ENCODE measurements at places on chromosomes 4 and X.

DNA sequence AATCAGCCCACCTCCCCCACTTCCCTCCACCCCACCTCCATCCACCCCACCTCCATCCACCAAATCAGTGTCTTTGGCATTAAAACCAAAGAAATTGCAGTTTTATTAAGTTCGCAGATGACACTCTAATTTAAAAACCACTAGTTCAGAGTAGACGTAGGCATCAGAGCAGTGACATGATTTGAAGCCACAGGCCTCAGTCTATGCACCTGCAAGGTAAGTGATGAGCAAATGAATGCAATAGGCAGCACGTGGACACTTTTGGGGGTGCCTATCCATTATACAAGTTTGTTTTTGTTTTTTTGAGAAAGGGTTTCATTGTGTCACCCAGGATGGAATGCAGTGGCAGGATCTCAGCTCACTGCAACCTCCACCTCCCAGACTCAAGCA lies 88.0 kb upstream of the TRIM2 start:
- no peak for DNase-seq

DNA sequence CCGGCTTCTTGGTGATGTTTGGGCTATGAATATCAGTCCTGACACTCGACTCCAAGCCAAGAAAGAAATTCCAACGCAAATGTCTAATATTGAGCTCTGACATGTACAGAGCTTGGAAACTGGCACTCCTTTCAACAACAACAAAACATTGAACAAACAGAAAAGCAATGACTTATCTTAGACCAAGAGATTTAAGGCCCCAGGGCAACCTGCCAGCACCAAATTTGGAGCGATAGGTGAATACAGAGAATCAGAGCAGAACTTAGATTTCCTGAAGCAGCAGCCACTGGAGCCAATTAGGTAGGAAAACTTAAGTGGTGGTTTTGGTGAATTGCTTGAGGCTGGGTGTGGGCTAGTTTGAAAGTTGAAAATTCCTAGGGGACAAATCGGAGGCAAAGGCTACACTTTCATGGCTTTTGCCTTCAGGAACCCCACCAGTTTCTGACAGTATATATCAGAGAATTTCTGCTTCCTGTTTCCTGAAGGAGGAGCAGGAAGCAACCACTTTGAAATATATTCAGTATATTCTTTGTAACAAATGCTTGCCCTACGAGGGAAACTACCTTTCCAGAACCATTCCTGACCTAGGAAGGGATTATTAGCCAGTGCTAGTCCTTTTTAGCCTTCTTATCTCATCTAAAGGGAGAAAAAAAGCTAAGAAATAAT lies 10.1 kb upstream of the FMR1 start:
- no peak for DNase-seq

DNA sequence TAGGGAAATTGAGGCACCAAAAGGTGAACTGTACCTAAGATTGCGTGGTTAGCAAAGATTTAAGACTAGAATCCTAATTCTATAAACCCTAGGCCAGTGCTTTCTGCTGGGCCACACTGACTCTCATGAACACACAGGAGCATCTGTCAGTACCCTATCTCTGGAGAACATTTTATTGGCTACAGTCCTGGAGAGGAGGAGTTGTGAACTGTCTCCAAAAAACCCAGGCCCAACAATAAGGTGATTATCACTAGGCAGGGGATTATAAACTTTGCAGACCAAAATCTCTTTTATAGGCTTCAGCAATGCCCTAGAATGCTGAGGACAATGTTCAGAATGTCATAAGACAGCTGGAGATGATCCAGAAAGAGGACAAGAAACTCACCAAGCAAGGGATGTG lies 24.1 kb downstream of the OPHN1 start:
- no peak for DNase-seq

- no peak for DNase-seq
Measured at GRCh38 chrX:40157228-40158035, 59.7 kb upstream of the BCOR start.

DNA sequence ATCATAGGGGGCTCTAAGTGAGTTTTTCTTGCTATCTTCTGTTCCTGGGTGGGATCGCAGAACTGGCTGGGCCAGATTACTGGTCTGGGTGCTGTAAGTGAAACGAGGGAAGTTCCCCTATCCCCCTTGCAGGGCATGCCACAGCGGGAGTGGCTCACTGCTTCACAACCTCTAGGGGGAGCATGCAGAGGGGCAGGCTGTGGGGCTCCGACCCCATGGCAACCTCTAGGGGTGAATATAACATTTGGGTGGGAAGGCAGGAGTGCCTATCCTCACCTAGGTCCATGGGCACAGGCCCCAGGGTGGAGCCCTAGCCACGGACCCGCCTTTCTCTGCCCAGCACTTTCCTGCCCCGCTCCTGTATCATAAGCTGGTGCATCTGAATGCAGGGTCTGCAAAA lies 1.7 kb upstream of the RRAGB start:
- no peak for DNase-seq

DNA sequence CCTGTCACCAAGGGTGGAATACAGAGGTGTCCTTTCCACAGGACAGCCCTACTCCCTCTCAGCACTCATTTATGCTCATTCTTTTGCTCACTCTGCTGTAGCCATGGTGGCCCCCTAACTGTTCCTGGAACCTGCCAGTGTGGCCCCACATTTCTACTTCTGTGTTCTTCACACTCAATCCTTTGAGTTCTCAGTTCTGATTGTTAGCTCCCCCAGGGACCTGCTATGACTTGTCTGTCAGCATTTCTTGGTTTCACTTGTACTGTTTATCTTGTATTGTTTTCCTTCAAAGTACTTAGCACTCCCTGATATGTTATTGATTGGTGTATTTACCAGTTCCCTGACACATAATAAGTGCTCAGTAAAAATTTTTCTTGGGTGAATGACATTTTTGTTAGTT lies 14.9 kb downstream of the VBP1 start:
- DNase-seq: no peak

- no peak for DNase-seq
Measured at GRCh38 chr4:147546349-147546748, 65.5 kb downstream of the EDNRA start.

DNA sequence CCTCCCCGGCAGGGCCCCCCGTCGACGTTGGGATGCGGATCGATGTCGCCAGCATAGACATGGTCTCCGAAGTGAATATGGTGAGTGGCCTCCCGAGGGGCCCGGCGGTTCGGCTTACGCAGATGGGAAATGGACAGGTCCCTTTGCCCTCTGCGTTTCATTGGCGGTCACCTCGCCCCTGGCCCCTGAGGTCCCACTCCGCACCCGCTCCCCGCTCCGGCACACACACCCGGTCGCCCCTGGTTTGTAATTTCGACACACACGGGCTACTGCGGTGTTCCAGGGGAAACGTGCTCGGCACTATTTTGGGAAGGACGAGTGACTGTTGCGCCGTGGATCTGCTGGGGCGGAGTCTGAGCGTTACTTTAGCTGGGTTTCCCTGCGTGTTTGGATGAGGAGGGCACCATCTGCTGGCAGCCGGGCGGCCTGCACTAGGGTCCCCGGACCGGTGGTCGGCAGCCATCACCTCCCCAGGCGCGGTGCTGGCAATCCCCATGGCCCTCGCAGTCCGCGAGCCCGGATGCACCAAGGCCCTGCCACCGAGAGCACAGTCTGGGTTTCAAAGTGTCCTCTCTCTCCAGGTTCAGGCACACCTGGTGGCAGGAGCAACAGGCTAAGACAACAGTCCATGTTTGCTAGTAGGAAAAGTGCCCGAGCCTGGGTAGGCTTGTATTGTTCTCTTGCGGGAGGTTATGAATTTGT lies 1.2 kb downstream of the GABRB1 start:
- DNase-seq: no peak

GRCh38 chr4:13541720-13542576 lies 2.4 kb downstream of the NKX3-2 start:
- no peak for DNase-seq

GRCh38 chr4:20253283-20253734 lies 1.6 kb downstream of the SLIT2 start:
- no peak for DNase-seq

- no peak for DNase-seq
Measured at GRCh38 chrX:39477762-39478120, 620.0 kb downstream of the BCOR start.
